Stimulated activated CD4-positive, alpha-beta T cell treated with anti-CD3 and anti-CD28 coated beads, Interleukin-4, amount 100 ng/mL, for 48 hours (primary cell): ENCODE measurements at places on chromosomes 3 and 15.

- DNase-seq = no peak
Observed at GRCh38 chr15:41494922-41495735, 1.5 kb downstream of the ITPKA start.

- no peak for DNase-seq
Observed at GRCh38 chr3:185199671-185200070, 46.8 kb upstream of the C3orf70 start.

DNA sequence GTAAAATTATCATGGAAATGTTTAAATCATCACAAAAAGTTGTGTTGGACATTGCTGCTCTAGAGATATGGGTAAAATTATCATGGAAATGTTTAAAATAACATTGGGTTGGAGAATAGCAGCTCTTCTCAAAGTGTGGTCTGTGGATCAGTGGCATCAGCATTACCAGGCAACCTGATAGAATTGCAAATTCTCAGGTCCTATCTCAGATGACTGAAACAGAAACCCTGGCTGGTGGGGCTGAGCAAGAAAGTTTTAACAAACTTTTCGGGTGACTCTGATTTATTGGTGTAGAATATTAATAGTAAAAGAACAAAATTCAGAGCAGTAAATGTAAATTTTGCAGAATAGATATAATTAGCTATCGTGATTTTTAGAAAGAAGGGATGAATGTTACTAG is 28.9 kb downstream of the NXPE3 start:
- no peak for DNase-seq

DNA sequence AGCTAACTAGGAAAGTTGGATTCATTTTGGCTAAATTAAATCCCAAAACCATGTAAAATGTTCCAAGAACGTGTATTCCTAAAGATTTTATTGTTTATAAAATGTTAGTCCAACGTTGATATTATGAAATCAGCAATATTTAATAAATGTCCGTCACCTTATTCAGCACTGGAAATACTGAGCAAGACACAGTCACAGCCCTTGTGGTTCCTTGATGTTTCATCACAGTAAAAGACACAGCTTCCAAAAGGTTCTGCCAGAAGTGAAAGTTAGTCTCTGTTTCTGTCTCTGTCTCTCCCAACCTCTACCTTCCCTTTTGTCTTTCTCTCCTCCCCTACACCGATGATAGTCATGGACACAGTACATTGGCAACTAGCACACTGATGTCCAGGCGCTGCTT is 82.2 kb upstream of the BOC start:
- DNase-seq = no peak

DNA sequence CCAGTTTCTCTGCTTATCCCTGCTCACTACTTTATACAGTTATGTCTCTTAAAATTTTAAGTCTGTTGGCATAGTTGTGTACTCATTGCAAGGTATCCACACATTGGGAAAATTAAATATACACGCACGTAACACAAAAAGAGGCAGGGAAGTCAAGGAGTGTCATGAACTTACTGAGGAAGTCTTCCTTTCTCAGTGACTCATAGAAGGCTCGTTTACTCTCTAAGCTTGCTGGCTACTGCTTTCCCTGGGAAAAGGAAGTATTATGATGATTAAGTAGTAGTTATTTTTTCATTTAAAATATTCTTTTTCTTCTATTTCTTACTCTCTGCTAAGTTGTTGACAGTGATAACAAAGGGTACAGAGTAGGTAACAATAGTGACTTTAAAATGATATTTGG is 287.3 kb downstream of the UBE2E2 start:
- no peak for DNase-seq

- no peak for DNase-seq
Observed at GRCh38 chr3:44042772-44043171, 198.9 kb upstream of the TOPAZ1 start.

GRCh38 chr15:56835718-56836171 is 82.7 kb upstream of the TCF12 start:
- no peak for DNase-seq

GRCh38 chr3:57757642-57758297 is 1.7 kb downstream of the SLMAP start:
- DNase-seq = no peak

GRCh38 chr15:81001152-81002008 is 657 bp downstream of the TLNRD1 start:
- peak; percentile 37 for DNase-seq

DNA sequence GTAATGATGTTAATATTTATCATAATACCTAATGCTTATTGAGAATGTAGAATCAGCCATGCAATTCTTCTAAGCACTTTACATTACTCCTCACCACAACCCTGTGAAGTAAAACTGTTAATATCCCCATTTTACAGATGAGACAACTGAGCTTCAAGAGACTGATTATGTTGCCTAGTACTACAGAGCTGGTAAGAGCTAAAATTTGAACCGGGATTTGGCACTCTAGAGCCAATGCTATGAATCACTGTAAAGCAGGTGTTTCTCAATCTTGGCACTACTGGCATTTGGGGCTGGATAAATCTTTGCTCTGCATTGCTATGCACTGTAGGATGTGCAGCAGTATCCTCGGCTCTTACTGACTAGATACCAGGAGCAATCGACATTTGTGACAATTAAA is 367.7 kb downstream of the MAGI1 start:
- no peak for DNase-seq

DNA sequence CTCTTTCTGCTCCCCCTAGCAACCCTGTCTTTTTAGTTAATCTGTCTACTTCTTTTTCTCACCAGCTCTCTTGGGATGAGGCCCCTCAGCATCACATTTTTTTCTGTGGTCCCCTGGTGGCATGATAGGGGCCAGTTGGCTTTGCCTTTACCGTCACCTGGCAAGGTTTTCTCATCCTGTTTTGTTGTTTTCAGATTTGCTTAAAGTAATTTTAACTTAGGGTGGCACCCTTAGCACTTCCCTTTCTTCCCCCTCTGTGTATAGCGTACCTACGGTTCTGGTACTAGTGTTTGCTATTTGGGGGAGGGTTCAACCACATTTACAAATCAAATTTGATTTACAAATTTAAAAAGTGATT is 35.6 kb downstream of the PDCD6IP start:
- DNase-seq = no peak
